ENCODE measurements at places on chromosomes 1 and 21.

DNA sequence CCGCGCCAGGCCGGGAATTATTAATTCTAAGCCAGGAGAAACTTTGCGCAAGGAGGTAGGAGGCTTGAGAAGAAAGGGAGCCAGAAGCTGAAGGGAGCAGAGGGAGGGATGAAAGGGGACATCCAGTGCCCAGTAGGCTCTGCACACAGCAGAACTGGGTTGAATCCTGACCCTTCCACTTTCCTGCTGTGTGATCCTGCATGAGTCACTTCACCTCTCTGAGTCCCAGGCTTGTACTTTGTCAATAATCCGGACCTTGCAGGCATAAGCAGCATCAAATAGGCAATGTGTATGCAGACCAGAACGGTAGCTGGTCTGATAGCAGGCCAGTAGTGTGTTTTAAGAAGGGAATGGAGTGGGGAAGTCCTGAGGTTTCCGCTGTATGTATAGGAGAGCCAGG, 25.5 kb upstream of the EPB41 start:
- DNase-seq = no peak

GRCh38 chr1:172135978-172136610, 284.4 kb upstream of the C1orf105 start:
- no peak for DNase-seq

GRCh38 chr1:1782399-1783221, 4.3 kb upstream of the NADK start:
- DNase-seq = peak; percentile 37

DNA sequence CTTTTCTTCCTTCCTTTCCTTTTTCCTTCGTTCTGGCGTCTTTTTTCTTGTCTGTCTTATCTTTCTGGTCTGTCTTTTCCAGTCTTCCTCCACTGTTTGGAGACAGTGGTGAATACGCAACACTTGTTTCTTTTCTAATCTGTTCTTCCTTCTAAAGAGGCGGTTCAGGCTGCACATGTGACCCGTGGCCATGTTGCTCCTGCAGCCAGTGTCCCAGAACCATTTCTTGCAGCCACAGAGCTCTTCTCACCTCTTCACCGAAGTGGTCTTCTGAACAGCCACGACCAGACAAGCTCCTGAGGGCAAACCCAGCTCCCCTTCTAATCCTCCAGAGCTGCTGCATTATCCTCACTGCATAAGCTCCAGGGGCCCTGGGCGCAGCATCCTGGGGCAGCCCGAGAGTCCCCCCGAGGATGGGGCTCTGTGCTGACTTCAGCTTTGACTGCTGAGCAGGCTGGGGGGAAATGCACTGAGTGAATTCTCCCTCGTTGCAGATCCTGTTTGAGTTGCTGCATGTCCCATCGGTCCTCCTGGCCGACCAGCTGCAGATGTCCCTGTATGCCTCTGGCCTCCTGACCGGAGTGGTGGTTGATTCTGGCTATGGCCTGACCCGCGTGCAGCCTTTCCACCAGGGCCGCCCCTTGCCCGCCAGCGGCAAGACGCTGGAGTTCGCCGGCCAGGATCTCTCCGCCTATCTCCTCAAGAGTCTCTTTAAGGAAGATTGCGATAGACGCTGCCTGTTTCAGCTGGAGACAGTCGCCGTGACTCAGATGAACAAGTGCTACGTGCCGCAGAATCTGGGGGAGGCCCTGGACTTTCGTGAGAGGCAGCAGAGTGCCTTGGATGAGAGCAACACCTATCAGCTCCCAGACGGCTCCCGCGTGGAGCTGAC, 70.4 kb downstream of the ACTL8 start:
- DNase-seq = no peak

GRCh38 chr21:32977216-32977615, 48.5 kb upstream of the OLIG2 start:
- no peak for DNase-seq

- DNase-seq = peak; percentile 80
These were observed 16.6 kb downstream of the RHBG start for GRCh38 chr1:156385534-156386031.

GRCh38 chr1:11053758-11054137, 6.1 kb downstream of the SRM start:
- peak; percentile 51 for DNase-seq

- DNase-seq = no peak
These were observed 9.1 kb downstream of the ANGPTL7 start for GRCh38 chr1:11198257-11198656.

- peak; percentile 41 for DNase-seq
These were observed 98.5 kb upstream of the NGF start for GRCh38 chr1:115436596-115436995.

GRCh38 chr1:171934664-171935063, 93.4 kb downstream of the DNM3 start:
- DNase-seq = no peak

DNA sequence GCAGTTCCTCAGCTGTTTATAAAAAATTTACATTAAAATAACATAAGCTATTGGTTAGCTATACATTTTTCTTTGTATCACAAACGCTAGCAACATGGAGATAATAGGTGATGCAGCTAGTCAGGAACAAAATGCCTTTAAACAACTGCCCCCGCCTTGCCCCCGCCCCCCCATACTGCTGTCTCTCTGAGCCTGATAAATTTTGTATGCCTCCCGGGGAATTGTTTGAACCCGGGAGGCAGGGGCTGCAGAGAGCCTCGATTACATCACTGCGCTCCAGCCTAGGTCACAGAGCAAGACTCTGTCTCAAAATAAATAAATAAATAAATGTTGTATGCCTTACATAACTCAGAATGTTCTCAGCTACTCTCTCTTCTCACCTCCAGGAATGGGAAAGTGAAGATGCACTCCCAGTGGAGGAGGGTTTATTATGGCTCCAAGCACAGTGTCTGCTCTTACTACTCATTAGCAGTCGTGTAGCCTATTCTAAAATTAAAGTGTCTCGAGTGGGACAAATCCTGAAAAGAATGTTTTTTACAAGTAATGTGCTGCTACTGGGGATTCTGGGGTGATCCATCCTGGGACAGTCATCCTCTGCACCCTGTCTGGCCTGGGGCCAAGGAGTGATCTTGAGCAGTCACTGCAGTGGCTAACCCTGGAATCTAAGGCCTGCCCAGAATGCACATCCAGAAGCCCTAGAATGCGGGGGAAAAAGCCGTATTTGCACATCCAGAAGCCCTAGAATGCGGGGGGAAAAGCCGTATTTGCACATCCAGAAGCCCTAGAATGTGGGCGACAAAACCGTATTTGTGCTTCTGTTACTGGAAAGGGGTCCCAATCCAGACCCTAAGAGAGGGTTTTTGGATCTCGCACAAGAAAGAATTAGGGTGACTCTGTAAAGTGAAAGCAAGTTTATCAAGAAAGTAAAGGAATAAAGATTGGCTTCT, 39.4 kb upstream of the ZNF496 start:
- peak; percentile 78 for DNase-seq

DNA sequence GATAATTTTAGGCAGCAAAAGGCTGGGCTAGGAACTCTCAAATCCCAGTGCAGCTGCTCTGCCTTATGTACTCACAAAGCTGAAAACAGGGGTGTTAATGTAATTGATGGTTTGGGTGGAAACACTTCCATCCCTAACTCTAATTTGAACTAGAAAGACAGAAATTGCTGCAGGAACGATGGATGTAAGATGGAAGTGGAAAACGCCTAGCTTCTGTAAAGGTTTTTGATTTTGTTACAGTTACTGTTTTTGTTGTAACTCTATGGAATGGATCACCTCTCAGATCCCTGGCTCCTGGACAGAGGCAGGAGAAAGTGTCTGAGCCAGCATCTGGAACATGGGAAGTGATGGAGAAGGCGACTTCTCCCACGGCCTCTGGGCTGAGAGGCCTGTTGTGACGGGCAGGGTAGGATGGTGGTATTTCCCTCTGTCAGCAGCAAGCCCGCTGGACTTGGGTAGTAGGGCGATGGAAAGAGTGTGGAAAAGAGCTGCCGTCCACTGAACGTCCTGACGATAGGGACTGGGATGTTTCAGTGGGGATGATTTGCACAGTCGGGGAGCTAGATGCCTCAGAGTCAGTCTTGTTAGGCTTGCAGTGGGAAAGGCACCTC, 1.6 kb downstream of the TRAF5 start:
- no peak for DNase-seq

GRCh38 chr1:167043752-167044488, 46.3 kb downstream of the GPA33 start:
- DNase-seq = peak; percentile 52

DNA sequence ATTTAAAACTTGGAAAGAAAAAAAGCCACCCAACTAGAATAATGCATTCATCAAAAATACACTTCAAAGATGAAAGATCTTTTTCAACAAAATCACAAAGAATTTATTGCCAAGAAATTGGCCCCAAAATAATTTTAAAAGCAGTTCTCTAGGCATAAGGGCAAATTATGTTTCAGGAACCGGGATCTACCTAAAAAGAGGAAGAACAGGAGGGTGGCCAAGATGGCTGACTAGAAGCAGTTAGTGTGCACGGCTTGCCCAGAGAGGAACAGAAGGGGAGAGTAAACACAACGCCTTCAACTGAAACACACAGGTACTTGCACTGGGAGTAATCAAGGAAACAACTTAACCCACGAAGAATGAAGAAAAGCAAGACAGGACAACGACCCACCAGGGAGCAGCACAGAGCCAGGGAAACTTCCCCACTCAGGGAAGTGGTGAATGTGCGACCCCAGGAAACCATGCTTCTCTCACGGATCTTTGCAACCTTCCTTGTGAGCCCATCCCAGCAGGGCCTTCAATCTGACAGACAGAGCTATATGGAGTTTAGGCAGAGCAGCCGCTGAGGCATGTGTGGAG, 46.1 kb downstream of the ACKR1 start:
- DNase-seq = no peak

DNA sequence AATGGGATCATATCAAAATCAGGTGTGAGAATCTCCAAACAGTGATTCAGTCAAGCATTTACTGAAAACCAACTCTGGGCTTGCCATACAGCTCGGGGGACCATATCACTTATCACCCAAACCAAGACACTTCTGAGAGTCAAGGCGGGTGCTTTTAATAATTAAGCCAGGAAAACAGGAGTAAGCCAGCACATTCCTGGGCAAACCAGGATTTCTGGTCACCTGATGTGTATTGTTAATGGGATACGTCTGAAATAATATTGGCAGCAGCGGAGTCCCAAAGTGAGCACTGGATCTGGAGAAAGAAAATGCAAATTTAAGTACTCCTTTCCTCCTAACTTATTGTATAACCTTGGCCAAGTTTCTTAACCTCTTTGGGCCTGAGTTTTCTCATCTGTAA, 17.6 kb downstream of the OSCP1 start:
- DNase-seq = no peak

GRCh38 chr1:54884768-54885167, 2.2 kb downstream of the DHCR24 start:
- no peak for DNase-seq

DNA sequence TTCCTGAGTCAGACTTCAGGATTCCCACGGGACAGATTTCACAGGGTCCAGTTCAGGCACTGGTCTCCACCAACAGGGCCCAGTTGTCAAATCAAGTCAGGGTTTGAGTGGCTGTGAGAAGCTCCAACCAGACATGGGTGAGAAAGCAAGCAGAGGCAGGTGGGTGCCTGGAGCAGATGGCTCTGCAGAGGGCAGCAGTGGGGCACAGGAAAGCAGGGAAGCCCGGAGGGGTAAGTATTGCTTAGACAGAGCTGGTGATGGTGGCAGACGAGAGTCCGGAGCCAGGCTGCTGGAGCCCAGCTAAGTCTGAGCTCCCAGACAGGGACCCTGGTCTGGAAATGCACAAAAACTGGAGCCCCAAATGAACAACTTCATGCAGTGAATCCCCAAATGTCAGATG, 40.4 kb downstream of the RIMS3 start:
- no peak for DNase-seq

Measured in ELF-1 (cell line).